ENCODE measurements at places on chromosomes 2 and 18.
A peak's percentile ranks its signal among the peaks of the same experiment; 100 is the strongest.

GRCh38 chr2:150142561-150142960 lies 344.9 kb downstream of the RND3 start:
- no peak for DNase-seq

GRCh38 chr2:150697596-150697995 lies 210.1 kb upstream of the RND3 start:
- DNase-seq: no peak

GRCh38 chr2:129909651-129910418 lies 69.6 kb upstream of the RAB6C start:
- no peak for DNase-seq

GRCh38 chr18:77160515-77160914 lies 27.9 kb upstream of the MBP start:
- no peak for DNase-seq

GRCh38 chr2:11998626-11999378 lies 252.4 kb downstream of the LPIN1 start:
- DNase-seq: no peak

DNA sequence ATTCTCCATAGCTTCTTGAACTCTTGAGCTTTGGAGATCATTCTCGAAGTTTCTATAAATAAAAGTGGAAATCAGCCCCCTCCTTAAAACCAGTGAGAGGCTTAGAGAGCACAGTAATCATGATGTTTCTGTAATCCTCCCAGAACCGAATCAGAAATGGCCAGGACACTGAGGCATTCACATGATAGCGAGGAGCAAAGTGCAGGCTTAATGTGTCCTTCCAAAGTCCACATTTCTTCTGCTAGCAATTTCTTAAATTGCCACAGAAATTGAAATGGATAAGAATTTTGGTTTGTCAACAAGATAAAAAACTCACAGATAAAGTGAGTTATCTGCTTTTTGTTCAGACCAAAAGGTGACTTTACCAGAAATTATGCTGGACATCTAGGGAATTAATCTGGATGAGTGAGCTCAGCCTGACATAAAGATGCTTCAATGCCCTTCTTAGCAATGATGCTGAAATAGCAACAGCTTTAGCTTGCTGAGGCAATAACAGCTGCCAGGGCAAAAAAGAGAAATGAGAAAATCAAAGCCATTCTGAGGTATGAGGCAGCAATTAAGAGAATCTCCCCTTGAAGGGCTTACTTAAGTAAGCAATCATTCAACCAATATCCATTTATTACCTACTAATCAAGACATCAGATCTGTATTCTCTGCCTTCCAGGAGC lies 82.4 kb upstream of the PHLPP1 start:
- DNase-seq: no peak

- DNase-seq: peak; percentile 58
Observed at GRCh38 chr18:49645841-49646351, 84.0 kb downstream of the LIPG start.

DNA sequence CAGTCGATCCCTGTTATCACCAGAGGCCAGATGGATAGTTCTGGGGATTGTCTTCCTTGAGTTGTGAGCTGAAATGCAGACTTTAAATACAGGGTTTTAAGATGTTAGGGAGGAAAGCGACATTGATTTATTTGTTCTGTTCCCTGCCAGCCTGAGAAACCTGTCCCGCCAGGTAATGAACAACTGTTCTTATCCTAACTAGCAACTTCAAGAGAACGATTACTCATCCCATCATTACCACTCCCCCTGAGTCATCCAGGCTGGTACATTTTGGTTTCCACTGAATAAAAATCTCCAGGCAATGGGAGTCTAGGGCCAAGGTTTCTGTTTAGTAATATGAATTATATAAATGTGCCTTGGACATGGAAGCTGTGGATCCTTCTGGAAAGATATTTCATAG lies 131.2 kb downstream of the LYPD6B start:
- DNase-seq: no peak

GRCh38 chr2:218010140-218010983 lies 7.6 kb upstream of the TNS1 start:
- peak; percentile 86 for DNase-seq

- peak; percentile 69 for DNase-seq
Observed at GRCh38 chr18:2147476-2148230, 423.7 kb downstream of the METTL4 start.

GRCh38 chr2:61363580-61363979 lies 107.3 kb downstream of the USP34 start:
- no peak for DNase-seq

DNA sequence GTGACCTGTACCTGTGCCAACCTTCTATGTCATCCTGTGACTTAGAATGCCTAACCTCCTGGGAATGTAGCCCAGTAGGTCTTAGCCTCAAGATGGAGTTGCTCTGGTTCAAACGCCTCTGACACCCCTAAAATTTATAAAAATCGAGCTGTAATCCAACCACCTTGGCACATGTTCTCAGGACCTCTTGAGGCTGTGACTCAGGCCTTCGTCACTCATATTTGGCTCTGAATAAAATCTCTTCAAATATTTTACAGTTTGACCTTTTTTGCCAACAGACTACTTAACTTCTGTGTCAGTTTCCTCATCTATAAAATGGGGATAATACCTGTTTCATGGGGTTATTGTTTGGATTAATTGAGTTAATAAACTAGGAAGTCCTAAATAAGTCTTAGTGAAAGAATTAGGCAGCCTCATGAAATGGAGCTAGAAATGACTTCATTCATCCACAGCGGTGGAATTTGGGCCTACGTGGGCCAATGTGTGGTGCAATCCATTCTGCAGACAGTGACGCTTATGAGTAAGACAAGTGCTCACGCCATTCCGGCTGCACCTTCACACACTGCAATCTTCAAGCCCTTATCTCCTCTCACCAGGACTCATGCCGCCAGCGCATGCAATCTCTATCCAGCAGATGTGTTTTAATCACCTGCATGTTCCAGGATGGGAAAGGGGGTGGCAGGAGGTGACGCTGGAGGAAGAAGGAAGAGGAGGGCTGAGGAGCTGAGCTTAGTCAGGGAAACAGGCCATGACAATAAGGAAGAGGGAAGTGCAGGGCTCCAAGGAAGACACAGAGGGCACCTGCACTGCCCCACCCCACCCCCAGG lies 2.0 kb upstream of the UBE2F start:
- peak; percentile 52 for DNase-seq

DNA sequence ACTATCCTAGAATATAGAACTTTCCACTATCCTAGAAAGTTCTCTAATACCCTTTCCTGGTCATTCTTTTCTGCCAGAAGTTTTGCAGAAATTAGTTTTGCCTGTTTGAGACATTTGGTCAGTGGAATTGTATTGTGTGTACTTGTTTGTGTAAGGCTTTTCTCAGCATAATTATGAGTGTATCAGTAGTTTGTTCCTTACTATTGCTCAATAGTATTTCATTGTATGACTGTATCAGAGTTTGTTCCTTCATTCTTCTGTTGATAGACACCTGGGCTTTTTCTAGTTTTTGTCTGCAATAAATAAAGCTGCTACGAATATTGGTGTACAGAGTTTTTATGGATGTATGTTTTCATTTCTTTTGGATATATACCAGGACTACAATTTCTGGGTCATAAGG lies 27.2 kb downstream of the CCDC138 start:
- DNase-seq: no peak

GRCh38 chr2:34734662-34735061 lies 1135.6 kb upstream of the FAM98A start:
- no peak for DNase-seq

- no peak for DNase-seq
Observed at GRCh38 chr2:54704688-54705605, 18.5 kb upstream of the EML6 start.

GRCh38 chr2:54267577-54267976 lies 11.5 kb upstream of the TSPYL6 start:
- DNase-seq: no peak

GRCh38 chr2:28423856-28424605 lies 31.4 kb downstream of the FOSL2 start:
- DNase-seq: peak; percentile 19

- DNase-seq: no peak
Observed at GRCh38 chr2:165173215-165173614, 30.6 kb downstream of the SCN3A start.

DNA sequence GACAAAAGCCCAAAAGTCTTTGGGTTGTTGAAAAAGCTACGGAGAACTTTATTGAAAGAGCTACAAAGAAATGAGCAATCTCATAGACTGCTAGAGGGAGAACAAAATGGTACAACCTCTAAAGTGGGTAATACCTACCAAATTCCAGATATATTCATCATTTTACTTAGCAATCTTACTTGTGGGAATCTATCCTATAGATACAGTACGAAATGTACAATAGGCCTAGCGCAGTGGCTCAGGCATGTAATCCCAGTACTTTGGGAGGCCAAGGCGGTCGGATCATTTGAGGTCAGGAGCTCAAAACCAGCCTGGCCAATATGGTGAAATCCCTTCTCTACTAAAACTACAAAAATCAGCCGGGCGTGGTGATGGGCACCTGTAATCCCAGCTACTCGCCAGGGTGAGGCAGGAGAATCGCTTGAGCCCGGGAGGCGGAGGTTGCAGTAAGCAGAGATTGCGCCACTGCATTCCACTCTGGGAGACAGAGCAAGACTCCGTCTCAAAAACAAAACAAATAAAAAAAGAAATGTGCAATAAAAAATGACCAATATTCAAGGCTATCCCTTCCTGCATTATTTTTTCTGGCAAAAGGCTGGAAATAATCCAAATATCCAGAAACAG lies 10.1 kb downstream of the EXOC6B start:
- peak; percentile 23 for DNase-seq

GRCh38 chr18:22731398-22731797 lies 201.7 kb upstream of the RBBP8 start:
- no peak for DNase-seq

DNA sequence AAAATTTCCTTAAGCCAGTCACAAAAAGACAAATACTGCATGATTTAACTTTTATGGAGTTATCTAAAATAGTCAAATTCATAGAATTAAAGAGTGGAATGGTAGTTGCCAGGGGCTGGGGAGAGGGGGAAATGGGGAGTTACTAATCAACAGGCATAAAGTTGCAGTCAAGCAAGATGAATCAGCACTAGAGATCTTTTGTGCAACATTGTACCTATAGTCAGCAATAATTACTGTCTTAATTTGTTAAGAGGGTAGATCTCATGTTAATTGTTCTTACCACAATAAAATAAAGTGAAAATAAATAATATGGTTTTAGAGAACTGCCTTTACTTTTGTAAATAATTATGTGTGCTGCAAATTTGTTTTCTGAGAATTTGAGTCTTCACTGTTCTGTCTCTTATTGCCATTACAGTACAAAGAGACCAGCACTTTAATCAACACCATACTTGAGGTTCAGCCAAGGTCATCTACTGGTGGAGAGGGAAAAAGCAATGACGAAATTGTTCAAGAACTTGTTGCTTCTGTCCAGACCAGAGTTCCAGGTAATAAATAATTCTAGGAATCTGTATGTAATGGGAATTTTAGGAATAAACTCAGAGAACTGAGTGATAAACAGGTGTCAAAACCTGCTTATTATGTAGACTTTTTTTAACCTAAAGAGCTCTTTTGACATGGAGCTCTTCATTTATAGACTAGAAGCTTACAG lies 75.5 kb downstream of the TRABD2A start:
- no peak for DNase-seq

- DNase-seq: no peak
Observed at GRCh38 chr18:76544511-76545345, 49.7 kb upstream of the ZNF516 start.

- DNase-seq: no peak
Observed at GRCh38 chr2:1546023-1546591, 132.8 kb downstream of the TPO start.

GRCh38 chr18:45611943-45612342 lies 3.3 kb upstream of the SLC14A2 start:
- no peak for DNase-seq

GRCh38 chr2:83786140-83786539 lies 672.9 kb downstream of the SUCLG1 start:
- no peak for DNase-seq

GRCh38 chr18:31105733-31106132 lies 3.5 kb upstream of the DSC2 start:
- DNase-seq: no peak

GRCh38 chr2:60306267-60306861 lies 247.1 kb downstream of the BCL11A start:
- no peak for DNase-seq

DNA sequence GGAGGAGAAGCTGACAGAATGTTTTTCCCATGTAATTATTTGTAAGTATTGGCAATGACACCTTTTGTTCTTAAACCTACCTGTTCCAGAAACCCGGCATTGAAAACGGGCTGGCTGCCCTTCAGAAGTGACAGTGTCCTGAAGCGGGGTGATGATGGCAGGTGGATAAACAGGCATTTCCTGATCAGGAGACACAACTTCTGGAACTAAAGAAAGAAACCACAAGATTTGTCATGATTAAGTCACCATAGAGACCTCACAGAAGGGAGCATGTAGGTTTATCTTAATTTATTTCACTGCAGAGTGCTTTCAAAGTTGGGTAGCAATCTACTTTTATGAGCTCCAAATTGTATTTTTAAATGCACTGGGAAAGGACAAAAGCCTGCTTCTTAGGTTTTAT lies 43.1 kb downstream of the TTN start:
- no peak for DNase-seq

GRCh38 chr2:8886876-8887275 lies 49.5 kb upstream of the KIDINS220 start:
- no peak for DNase-seq

- no peak for DNase-seq
Observed at GRCh38 chr2:190343089-190343535, 277 bp upstream of the INPP1 start.

GRCh38 chr2:54341656-54342055 lies 85.6 kb upstream of the TSPYL6 start:
- DNase-seq: no peak

- no peak for DNase-seq
Observed at GRCh38 chr2:7281231-7282201, 364.3 kb downstream of the RNF144A start.

- DNase-seq: no peak
Observed at GRCh38 chr2:85935170-85935745, 46.5 kb upstream of the ST3GAL5 start.
